ENCODE measurements at places on chromosomes 7 and 10.

GRCh38 chr10:10642751-10643150 lies 374.9 kb upstream of the CELF2 start:
- H3K4me3 ChIP-seq, result no peak overlapping the region
- DNase-seq, result peak; percentile 61
- H3K27ac ChIP-seq, result peak overlapping the region; percentile 63
- H3K36me3 ChIP-seq, result no peaks in the 10 kb centered on the region
- no peaks in the 10 kb centered on the region for H3K27me3 ChIP-seq

DNA sequence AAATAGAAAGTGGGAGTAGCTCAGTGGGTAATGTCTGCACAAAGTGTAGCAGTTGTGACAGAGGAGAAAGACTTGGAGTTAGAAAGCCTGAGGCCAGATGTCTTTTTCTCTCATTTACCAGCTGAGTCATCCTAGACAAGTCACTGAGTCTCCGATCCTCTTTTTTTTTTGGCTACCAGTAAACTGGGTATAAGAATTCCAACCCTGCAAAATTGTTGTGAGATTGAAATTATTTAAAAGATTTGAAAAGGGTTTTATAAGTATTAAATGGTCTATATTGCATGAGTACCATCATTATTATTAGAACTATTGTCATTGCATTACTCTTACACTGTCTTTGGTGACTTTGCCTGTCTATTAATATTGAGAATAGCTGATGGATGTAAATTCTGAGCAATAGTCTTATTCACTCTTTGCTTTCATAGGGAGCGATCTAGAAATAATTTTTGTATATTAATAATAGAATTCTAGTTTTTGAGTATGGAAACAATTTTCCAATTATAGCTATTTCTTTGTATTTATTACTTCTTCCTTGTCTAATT lies 74.0 kb downstream of the ARID5B start:
- peaks cover 50% of the 10 kb centered on the region for H3K4me1 ChIP-seq
- no peak overlapping the region for H3K4me3 ChIP-seq
- H3K36me3 ChIP-seq, result no peaks in the 10 kb centered on the region
- H3K27ac ChIP-seq, result peak overlapping the region; percentile 64
- no peak for DNase-seq

- H3K4me3 ChIP-seq, result no peak overlapping the region
- no peak overlapping the region for H3K27ac ChIP-seq
- H3K27me3 ChIP-seq, result no peaks in the 10 kb centered on the region
- no peak for DNase-seq
Observed at GRCh38 chr7:14071045-14071444, 81.6 kb upstream of the ETV1 start.

DNA sequence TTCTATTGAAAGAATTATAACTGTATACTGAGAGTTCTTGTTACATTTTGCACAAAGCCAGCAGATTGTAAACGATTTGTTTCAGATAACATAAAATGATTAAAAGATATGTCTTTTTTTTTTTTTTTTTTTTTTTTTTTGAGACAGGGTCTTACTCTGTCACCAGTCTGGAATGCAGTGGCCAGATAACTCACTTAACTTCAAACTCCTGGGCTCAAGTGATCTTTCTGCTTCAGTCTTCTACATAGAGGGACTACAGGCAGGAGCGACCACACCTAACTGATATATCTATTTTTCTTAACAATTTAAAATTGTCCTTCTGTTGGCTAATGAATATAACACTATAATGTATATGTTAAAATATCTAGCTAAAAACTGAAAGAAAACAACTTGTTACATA lies 317.3 kb upstream of the CACNA2D1 start:
- H3K27me3 ChIP-seq, result no peaks in the 10 kb centered on the region
- no peak overlapping the region for H3K27ac ChIP-seq
- no peak for DNase-seq
- no peaks in the 10 kb centered on the region for H3K4me1 ChIP-seq
- no peak overlapping the region for H3K4me3 ChIP-seq

DNA sequence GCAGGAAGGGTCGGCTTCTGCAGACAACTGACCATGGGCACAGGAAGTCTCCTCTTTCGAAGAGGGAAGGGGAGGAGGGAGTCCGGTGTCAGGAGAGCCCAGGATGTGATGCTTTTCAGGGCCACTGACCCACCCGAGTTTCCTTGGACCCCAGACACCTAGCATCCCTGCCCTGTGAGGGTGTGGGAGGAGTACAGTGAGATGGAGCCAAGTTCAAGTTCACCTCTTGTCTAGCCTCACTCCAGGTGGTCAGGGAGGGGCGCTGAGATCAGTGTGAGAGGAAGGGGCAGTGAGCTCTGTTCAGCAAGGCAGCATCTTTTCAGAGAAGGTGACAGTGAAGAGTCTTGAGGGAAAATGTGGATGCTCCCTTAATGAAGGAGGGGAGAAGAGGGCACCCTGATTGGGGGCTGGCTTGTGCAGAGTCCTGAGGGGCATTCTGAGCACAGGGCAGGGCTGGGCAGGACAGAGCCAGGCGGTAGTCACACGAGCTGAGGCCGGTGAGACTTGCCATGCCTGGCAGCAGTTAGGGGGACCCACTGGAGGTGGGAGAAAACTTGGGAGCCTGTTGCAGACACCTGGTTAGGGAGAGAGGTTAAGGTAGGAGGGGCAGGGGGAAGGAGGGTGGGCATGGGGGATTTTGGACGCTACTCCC lies 49.7 kb downstream of the ADCY1 start:
- H3K27ac ChIP-seq, result no peak overlapping the region
- H3K36me3 ChIP-seq, result no peaks in the 10 kb centered on the region
- no peak for DNase-seq
- no peak overlapping the region for H3K4me3 ChIP-seq
- H3K27me3 ChIP-seq, result no peaks in the 10 kb centered on the region

DNA sequence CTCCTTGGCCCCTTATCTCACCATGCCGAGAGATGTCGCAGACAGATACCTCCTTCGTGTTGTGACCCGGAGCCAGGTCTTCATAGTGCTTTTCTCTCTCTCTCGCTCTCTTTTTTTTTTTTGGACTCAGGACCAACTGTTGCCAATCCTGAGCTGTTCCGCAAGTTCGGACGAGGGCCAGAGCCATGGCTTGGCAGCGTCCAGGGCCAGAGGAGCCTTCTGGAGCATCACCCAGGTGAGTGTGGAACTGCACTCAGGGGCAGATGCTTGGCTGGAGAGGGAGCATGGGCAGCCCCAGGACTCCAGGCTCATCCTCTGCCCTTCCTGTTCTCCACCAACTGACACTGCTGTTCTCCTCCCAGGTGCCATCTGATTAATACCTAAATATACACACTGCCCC lies 7.8 kb downstream of the ZNF862 start:
- H3K4me3 ChIP-seq, result no peak overlapping the region
- H3K4me1 ChIP-seq, result no peaks in the 10 kb centered on the region
- H3K27ac ChIP-seq, result no peak overlapping the region
- no peak for DNase-seq
- H3K36me3 ChIP-seq, result peaks cover 26% of the 10 kb centered on the region

- H3K27me3 ChIP-seq, result no peaks in the 10 kb centered on the region
- H3K4me3 ChIP-seq, result no peak overlapping the region
- H3K27ac ChIP-seq, result peak overlapping the region; percentile 50
- DNase-seq, result no peak
- H3K4me1 ChIP-seq, result peaks cover 100% of the 10 kb centered on the region
- no peaks in the 10 kb centered on the region for H3K36me3 ChIP-seq
Observed at GRCh38 chr10:79133416-79133815, 64.7 kb downstream of the ZMIZ1 start.

DNA sequence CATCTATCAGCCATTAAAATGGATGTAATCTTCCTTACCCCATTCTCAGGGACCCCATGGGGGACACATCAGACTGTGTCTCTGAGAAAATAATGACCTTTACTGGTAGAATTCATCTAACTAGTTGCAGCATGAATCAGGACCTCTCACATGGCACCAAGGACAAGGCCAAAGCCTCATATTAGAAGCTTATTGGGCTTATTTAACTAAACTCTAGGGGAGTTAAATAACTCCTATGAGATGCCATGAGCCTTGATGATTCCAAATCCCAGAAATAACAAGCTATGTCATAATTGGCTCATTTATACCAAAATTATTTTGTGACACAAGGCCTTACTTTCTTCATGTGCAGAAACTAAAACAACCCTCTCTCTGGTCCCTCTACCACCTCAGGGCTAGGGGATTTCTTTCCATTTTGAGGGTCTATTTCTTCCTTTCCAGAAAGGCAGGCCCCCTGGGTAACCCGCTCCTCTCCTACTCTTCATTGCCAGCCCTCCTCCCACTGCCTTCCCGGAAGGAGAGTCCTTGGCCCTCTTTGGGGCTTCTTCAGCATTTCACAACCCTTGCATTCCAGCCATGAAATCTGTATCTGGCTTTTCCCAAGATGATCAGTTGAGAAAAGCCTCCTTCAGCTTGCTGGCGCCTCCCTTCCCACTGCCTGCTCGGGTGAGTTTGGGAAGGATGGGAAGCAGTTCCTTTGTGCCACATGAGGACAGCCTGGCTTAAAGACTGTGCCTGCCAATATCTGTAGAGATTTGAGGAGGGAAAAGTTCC lies 41.8 kb upstream of the TRIM8 start:
- no peaks in the 10 kb centered on the region for H3K27me3 ChIP-seq
- H3K27ac ChIP-seq, result peak overlapping the region; percentile 83
- peaks cover 11% of the 10 kb centered on the region for H3K4me1 ChIP-seq
- DNase-seq, result no peak
- no peaks in the 10 kb centered on the region for H3K36me3 ChIP-seq
- H3K4me3 ChIP-seq, result no peak overlapping the region

DNA sequence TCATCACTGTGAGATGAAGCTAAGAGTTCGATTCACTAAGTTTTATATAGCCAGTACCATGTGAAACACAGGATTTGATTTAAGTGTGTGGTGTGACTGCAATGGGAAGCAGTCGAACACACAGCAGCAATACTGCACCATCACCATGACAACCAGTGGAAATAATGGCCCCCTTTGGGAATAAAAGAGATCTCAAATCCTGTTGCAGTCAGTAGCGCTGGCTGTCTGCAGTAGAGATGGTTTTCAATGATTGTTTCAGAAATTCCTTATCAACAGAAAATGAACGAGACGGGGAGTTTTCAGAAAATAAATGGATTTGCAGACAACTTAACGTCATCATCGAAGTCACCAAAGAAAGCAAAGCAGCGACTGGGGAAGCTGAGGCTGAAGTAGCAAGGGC lies 91.0 kb downstream of the PTPRE start:
- DNase-seq, result no peak
- H3K27ac ChIP-seq, result peak overlapping the region; percentile 59
- peaks cover 22% of the 10 kb centered on the region for H3K4me1 ChIP-seq
- no peak overlapping the region for H3K4me3 ChIP-seq
- H3K27me3 ChIP-seq, result no peaks in the 10 kb centered on the region

- DNase-seq, result no peak
- H3K27me3 ChIP-seq, result no peaks in the 10 kb centered on the region
- no peak overlapping the region for H3K27ac ChIP-seq
- H3K4me3 ChIP-seq, result no peak overlapping the region
- no peaks in the 10 kb centered on the region for H3K4me1 ChIP-seq
Observed at GRCh38 chr10:55820478-55820877, 540.6 kb downstream of the ZWINT start.

DNA sequence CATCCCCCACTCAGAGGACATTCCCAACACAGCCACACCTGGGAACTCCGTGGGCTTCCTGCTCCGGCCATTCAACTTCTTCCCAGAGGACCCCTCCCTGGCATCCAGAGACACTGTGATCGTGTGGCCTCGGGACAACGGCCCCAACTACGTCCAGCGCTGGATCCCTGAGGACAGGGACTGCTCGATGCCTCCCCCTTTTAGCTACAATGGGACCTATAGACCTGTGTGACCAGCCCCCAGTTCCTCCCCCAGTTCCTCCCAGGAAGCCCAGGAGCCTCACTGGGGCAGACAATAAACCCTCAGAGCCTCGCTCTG lies 8.6 kb downstream of the AOC1 start:
- H3K4me1 ChIP-seq, result no peaks in the 10 kb centered on the region
- no peaks in the 10 kb centered on the region for H3K27me3 ChIP-seq
- no peak overlapping the region for H3K27ac ChIP-seq
- no peaks in the 10 kb centered on the region for H3K36me3 ChIP-seq

DNA sequence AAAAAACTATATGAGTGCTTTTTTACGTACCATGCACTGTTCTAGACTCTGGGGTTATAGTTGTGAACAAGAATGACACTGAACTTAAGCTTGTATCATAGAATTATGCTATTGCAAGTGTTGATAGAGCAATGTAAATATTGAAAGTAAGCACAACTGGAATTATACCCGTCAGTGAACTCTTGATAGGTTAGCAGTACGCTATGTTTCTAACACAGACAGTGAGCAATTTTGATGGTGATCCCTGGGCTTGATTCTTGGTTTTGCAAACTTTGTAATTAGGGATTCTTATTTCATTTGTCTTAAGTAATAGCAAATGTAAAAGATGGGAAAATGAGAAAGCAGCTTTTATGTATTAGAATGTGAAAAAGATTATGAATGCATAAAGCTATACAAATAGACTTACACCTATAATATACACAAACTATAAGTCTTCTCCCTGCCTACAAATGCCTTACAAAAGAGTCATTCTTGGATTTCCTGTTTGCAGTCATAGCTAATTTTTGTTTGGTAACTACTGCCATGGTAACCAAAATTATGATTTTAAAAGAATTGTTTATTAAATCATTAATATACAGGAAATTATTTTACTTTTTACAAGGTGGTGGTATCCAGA lies 6.7 kb downstream of the TES start:
- no peak overlapping the region for H3K4me3 ChIP-seq
- no peak overlapping the region for H3K27ac ChIP-seq
- H3K36me3 ChIP-seq, result no peaks in the 10 kb centered on the region
- no peak for DNase-seq

DNA sequence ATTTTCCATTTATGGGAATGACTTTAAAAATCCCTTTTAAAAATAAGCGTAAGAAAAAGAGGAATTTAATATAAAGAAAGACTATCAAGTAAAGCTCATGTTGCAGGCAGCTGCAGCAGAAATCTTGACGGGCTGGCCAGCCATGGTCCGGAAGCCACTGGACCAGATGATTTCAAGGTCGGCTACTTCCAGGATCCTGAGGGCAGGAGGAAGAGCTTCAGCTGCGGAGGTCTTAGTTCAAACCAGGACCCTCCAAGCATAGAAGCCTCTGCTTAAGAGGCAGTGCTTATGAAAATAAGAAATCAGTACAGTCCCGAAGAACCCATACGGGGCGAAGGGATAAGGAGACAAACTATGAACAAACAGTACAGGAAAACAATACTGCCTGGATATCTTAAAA lies 220.2 kb upstream of the CELF2 start:
- no peaks in the 10 kb centered on the region for H3K36me3 ChIP-seq
- H3K4me3 ChIP-seq, result peak overlapping the region; percentile 53
- H3K27ac ChIP-seq, result peak overlapping the region; percentile 89
- peaks cover 25% of the 10 kb centered on the region for H3K4me1 ChIP-seq
- no peaks in the 10 kb centered on the region for H3K27me3 ChIP-seq
- no peak for DNase-seq

DNA sequence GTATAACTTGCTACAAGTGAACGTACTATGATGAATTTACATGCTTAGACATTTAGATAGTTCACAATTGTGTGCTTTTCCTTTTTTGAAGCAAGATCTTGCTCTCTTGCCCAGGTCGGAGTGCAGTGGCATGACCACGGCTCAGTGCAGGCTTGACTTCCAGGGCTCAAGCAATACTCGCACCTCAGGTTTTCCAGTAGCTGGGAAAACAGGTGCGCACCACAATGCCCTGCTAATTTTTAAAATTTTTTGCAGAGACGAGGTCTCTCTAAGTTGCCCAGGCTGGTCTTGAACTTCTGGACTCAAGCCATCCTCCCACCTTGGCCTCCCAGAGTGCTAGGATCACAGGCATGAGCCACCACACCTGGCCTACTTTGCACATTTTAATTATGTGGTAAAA lies 1.8 kb downstream of the GPR15LG start:
- H3K27me3 ChIP-seq, result no peaks in the 10 kb centered on the region
- no peaks in the 10 kb centered on the region for H3K36me3 ChIP-seq
- no peaks in the 10 kb centered on the region for H3K4me1 ChIP-seq
- H3K4me3 ChIP-seq, result no peak overlapping the region
- DNase-seq, result no peak
- no peak overlapping the region for H3K27ac ChIP-seq

Data from heart left ventricle (tissue), 16 donors.